Fibroblast of skin of abdomen (primary cell): ENCODE measurements at places on chromosomes 2 and 18.

DNA sequence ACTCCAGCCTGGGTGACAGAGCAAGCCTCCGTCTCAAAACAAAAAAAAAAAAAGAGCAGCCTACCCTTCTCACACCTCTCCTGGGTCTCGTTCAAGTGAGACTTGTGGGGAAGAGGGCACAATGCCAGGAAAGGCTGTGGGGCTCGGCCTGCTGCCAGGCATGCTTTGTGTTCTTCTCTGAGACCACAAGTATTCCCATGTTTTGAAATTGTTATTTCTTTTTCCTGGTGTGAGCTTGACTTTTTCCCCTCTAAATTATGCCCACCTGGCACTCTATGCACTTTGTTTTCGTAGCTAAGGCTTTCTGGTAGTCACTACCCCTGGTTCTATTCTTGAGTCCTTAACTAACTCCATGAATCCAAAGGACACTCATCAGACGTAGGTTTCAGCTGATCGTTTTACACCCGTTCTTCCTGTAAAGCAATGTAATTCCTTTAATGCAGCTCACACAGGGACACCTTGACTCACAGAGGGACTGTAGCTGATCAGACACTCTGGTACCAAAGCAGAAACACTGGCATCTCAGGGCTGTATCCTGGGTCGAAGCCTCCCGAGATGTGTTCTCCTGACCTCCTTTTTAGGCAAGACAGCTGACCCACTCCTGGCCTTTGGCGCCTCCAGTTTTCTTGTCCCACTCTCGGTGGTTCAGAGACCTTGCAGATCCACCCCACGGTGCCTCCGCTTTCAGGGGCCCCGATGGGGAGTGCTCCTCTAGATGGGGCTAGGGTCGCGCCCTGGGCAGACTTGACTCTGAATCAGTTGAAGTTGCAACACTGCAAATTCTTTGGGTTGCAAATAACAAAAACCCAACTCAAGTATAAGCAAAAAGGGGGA is 193.3 kb upstream of the AGAP1 start:
- peak; percentile 87 for DNase-seq

DNA sequence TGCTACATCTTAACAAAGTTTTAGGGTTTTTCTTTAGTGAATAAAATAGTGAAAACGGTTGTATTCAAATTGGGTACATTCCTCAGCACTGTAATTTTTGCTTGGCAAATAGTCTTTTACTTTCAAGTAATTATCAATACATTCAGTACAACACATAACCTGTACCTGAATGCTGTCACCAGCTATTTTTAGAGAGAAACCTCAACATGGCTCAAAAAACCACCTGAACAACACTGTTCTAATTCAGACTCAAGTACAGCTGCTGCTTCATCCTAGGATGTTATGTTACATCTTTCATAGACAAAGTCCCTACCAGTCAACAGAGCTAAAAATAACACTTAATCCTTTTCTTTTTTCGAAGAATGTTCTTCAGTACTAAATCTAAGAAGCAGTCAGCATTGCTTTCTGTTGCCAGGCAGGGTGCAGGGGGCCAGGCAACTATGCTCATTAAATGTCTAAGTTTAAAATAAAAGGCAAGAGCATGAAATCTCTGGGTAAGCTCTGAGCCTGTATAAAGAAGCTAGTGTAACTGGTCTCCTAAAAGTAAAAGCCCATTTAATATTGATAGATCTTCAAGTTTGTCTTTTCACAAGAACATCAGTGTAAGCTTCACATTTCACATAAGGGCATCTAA is 20.5 kb downstream of the PDIA6 start:
- no peak for DNase-seq

- DNase-seq = peak; percentile 98
These were observed 490.0 kb downstream of the TXNL1 start for GRCh38 chr18:56148373-56148772.

DNA sequence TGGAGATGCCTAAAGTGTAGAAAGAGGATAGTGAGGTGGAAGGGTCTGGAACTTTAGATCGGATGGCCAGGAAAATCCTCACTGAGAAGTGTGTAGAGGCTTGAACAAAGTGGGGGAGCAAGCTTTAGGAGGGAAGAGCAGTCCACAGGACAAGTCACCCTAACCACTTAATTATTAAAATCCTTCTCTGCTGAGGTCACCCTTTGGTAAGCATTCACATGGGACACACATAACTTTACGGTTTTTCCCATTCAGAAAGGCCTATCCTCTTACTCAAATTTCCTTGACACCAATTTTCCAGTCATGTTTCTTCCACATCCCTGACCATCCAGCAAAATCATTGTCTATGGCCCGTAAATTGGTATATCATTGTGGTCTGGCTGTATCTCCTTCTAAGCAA is 31.0 kb upstream of the ZEB2 start:
- DNase-seq = peak; percentile 56

- DNase-seq = no peak
These were observed 576.8 kb downstream of the METTL4 start for GRCh38 chr18:1994471-1994870.

- DNase-seq = no peak
These were observed 67.8 kb downstream of the SS18 start for GRCh38 chr18:26022585-26022984.

DNA sequence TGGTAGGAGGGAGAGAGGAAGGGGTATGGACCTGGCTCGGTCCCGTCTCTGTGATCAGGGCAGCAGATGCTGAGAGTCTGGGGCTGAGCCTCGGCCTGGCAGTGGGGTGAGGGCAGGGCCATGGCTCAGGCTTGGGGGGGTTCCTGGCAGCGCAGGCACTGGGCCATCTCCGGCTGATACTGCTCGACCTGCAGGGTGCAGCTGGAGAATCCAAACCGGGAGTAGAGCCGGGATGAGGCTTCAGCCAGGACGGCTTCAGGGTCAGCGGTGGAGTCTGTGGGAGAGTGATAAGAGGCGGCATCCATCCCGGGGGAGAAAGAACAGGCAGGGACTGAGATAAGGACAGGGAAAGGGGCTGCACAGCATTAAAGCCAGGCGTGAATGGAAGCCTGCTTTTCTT is 7.7 kb downstream of the SLC30A3 start:
- no peak for DNase-seq

DNA sequence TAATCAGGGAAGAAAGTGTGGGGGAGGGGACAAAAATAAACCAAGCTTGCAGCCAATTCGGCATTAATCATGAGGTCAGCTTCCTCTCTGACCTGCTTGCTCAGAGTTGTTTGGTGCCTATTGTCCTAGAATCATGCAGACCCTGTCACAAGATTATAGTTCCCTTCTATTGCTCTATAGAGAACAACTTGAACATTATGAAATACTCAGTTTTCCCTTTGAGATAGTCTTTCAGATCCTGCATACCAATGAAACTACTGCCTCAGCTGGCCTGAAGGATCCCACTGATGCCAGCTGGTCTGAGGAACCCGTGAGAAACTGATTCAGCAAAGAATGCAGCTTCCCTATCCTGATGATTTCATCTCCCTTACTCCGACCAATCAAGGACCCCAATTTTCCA is 955 bp upstream of the BBS5 start:
- no peak for DNase-seq
